ENCODE measurements at places on chromosomes 5 and 9.

- no peak for DNase-seq
Observed at GRCh38 chr9:133701321-133701980, 36.7 kb downstream of the SARDH start.

- no peak for DNase-seq
Observed at GRCh38 chr9:65400886-65401285, 115.9 kb upstream of the FOXD4L5 start.

DNA sequence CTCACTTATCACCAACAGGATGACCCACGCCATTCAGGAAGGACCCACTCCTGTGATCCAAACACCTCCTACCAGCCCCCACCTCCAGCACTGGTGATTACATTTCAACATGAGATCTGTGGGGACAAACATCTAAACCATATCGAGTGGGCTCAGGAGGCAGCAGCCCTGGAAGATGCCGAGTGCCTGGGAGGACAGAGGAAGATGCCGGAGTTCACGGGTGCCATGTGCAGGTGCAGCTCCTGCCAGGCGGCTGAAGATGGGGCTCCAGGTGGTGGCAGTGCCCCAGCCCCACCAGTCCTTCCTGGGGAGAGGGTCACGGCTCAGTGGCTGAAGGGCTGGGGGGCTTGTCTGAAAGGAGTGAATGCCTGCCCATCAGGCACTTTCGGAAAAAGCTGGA, 6.1 kb upstream of the CEP72 start:
- no peak for DNase-seq

- DNase-seq = no peak
Observed at GRCh38 chr5:151921916-151922315, 2.7 kb downstream of the GLRA1 start.

DNA sequence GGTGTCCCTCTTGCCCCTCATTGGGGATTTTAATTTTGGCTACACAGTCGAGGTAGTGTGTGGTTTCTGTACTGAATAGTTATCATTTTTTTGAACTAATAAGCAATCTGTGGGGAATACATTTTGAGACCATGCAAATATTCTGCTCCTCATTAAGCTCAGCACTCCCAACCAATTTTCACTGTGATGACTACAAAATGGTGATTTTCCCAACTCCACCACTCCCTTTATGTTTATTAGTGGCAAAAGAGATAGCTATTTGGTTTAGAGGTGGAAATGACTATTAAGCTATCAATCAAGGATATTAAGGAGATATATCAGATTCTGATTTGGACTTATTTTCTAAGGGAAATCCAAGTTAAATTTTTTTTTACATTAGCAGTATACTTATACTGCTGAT, 62.9 kb downstream of the FOCAD start:
- DNase-seq = no peak

DNA sequence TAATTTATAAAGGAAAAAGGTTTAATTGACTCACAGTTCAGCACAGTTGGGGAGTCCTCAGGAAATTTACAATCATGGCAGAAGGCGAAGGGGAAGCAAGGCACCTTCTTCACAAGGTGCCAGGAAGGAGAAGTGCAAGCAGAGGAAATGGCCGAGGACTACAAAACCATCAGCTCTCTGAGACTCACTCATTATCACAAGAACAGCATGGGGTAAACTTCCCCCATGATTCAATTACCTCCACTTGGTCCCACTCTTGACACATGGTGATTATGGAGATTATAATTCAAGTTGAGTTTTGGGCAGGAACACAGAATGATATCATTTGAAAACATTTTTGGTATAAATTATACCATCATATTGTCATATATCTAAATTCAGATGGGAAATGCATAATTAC, 934.7 kb downstream of the CDH12 start:
- DNase-seq = no peak

- DNase-seq = no peak
Observed at GRCh38 chr9:87704342-87704741, 21.6 kb upstream of the CTSL start.

GRCh38 chr9:132973713-132974112, 4.8 kb upstream of the GFI1B start:
- no peak for DNase-seq

DNA sequence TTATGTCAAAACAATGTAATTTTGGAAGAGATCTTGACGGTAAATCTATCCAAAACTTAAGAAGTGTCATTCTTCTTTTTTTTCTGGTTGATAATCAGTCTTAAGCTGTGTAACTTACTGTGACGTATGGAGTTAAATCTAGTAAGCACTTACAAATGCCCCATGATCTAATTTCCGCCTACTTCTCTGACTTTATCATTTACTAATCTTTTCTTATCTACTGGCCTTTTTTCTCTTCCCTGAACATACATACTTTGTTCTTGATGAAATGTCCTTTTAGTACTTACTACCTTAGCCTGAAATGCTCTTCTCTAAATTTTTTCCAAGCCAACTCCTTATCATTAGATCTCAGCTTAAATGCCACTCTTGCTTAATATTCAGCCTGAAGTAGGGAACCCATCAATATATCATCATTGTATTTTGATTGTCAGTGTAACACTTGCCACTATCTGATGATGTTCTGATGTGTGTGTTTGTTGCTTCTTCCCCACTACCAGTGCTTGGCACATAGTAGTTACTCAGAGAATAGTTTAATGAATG, 27.6 kb downstream of the AP3S1 start:
- DNase-seq = no peak

DNA sequence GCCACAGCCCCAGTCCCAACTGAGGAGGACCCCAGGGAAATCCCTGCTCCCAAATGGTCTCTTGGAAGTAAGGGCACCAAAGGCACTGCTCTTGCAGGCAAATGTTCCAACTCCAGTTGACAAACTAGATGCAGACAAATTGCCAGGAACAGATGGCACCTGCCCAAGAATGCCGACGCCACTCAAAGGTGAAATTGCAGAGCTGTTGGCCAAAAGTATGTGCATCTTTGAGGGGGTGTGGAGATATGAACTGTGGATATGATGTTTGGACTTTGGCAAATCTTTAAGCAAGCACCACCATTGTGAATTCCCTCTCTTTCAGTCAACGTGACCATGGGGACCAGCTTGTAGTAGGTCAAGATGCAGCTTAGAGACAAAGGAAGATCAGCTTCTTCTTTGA, 12.0 kb upstream of the CPLX2 start:
- no peak for DNase-seq

DNA sequence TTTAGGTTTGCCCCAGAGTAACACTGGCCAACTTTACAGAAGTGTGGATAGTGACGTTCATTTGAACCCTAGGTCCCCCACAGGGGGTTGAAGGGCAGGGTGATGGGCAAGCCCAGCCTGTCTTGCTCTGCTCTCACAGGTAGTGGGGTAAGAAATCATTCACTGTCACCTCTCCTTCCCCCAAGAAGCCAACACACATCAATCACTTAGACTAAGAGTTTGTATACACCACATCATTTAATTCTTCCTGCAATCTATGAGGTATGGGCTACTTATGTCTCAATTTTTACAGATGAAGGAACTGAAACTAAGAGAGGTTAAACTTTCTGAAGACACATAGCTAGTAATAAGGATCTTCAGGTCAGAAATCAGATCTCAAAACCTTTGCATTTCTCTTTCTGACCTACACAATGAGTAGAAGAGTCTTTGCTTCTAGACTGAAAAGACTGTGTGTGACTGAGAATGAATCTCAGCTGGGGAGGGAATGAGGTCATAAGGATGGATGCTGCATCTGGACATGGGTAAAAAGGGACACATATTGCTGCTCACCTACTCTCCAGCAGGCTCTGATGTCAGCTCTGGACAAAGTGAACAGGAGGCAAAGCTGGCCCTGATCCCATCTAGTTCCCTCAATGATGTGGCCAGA, 81.0 kb upstream of the EQTN start:
- no peak for DNase-seq
